NAMALWA (cell line): ENCODE measurements at places on chromosomes 1 and 21.

GRCh38 chr1:59436637-59437036, 139.7 kb downstream of the FGGY start:
- DNase-seq, result no peak

DNA sequence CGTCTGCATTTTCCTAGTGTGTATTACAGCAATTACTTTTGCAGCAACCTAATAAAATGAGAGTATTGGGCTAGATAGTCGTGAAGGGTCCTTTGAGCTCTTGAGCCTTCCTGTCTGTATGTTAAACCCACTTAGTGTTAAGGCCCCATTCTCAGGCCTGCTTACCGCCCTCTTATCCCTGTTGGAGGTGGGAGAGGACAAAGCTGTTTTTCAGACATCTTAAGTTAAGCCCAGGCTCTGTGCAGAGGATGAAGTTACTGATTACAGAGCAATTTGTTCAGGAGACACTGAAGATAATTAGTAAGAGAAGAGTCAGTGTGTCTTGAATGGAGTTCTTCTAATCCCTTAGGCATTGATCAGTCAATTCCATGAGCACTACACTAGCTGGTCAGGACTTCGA, 114.6 kb downstream of the UCK2 start:
- DNase-seq, result no peak

DNA sequence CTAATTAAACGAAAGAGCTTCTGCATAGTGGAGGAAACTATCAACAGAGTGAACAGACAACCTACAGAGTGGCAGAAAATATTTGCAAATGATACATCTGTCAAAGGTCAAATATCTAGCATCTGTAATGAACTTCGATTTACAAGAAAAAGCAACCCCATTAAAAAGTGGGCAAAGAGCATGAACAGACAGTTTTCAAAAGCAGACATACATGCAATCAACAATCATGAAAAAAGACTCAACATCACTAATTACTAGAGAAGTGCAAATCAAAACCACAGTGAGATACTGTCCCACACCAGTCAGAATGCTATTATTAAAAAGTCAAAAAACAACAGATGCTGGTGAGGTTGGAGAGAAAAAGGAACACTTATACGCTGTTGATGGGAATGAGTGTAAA, 103.2 kb downstream of the MAGI3 start:
- no peak for DNase-seq

- no peak for DNase-seq
These were observed 32.0 kb downstream of the INPP5B start for GRCh38 chr1:37914719-37915475.

- no peak for DNase-seq
These were observed 9.4 kb upstream of the GNL2 start for GRCh38 chr1:37605061-37605650.

- no peak for DNase-seq
These were observed 59.9 kb downstream of the WNT9A start for GRCh38 chr1:227887697-227888403.

DNA sequence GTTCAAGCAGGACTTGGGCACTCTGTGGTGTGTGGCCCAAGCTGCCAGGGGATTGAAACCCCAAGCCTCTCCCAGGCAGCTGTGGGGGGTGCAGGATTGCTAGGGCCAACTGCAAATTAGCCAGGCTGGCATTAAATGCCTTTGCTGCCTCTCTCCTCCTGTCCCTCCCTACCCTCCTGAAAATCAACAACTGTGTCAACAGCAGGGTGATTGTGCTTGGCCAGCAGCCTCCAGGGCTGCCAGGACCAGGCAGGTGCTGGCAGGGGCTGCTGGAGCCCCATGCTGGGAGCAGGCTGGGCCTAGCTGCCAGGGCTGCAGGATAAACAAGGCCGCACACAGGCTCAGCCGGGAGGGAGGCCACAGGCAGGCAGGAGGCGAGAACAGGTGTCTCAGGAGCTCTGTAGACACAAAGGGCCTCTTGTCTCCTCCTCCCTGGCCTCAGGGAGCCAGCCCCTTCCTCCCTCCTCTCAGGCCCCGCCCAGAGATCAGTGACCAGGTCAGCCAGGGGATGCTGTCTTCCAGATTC, 11.4 kb downstream of the SOX13 start:
- no peak for DNase-seq

DNA sequence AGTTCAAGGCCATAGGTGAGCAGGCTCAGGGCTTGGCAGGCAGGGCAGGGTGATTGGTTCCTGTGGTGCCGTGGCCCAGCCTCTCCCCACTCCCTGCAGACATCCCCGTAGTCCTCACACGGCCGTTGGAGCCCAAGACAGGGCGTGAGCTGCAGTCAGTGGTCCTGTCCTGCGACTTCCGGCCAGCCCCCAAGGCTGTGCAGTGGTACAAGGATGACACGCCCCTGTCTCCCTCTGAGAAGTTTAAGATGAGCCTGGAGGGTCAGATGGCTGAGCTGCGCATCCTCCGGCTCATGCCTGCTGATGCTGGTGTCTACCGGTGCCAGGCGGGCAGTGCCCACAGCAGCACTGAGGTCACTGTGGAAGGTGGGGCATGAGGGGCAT, 71.9 kb downstream of the OBSCN start:
- no peak for DNase-seq

GRCh38 chr1:61080413-61081143, 1.8 kb upstream of the NFIA start:
- peak; percentile 53 for DNase-seq

DNA sequence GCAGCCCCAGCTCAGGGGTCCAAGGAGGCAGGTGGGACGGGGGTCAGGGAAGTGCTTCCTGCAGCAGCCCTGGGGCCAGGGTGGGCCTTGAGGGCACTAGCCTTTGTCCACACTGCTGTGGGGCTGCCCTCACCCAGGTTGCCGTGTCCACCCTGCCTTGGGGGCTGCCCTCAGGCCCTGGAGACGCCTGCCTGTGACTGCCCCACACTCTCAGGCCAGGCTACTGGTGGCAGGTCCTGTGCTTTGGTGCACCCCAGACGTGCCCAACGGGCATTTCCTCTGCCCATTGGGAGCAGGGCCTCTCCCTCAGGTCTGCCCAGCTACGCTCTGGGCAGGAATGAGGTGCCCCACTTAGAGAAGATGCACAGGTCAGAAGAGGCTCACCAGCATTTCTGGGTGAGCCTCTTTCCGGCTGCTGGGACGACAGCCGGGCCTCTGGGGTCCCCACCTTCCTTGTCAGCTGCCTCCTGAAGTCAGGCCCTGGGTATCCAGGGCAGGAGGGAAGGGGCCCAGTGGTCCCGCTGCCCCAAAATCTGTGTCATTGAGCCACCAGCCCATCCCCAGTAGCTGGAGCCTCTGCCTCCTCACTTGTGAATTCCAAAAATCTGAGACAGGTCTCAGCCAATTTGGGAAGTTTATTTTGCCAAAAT, 2.7 kb upstream of the MMEL1 start:
- DNase-seq, result no peak

DNA sequence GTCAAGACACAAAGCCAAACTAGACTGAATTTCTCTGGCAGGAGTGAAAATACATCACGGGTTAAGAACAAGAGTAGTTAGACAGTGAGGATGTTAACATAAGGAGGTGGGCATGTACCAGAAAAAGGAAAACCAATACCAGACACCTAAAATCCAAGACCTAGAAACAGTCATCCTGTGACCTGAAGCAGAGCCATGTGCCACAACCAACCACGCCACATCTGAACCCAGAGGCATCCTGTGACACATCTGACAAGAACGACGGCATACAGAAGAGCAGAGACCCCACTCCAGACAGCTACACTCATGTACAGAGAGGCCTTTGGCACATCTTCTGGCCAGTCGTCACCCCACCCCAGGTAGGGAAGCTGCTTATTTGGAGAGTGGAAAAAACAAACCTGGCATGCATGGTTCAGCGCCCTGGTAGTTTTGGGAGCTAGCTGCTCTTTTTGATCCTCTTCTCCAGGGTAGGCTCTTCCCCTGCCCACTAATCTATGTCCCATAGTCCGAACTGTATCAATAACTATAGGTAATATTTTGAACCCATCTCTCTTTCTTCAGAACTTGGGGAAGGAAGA, 72.1 kb downstream of the SLC45A1 start:
- DNase-seq, result no peak

GRCh38 chr1:29784276-29785136, 548.2 kb downstream of the PTPRU start:
- no peak for DNase-seq
